ENCODE measurements at places on chromosomes 2 and 18.

GRCh38 chr2:36677996-36678605 is 18.4 kb upstream of the VIT start:
- no peak for DNase-seq

DNA sequence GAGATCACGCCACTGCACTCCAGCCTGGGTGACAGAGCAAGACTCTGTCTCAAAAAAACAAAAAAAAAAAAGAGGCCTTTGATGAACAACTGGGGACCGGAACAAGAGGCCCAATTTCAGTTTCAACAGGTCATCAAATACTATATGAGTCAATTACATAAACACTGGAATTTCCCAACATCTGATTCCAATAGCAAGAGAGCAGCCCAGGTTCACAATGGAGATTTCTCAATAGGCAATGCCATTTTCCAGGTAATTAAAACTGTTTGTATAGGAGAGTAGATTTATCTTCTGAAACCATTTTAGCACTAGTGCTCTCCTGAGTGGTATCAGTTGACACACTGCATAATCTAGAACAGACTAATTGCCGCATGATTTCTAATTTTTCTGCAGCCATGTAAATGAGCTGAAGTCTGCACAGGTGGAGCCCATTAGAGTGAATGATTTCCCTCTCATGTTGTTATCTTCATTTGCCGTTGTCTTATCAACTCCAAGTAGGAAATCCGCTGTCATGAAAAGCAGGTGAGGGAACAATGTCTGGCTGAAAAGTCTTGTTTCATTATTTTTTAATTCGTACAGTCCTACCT is 264.1 kb upstream of the MEIS1 start:
- peak; percentile 52 for DNase-seq

DNA sequence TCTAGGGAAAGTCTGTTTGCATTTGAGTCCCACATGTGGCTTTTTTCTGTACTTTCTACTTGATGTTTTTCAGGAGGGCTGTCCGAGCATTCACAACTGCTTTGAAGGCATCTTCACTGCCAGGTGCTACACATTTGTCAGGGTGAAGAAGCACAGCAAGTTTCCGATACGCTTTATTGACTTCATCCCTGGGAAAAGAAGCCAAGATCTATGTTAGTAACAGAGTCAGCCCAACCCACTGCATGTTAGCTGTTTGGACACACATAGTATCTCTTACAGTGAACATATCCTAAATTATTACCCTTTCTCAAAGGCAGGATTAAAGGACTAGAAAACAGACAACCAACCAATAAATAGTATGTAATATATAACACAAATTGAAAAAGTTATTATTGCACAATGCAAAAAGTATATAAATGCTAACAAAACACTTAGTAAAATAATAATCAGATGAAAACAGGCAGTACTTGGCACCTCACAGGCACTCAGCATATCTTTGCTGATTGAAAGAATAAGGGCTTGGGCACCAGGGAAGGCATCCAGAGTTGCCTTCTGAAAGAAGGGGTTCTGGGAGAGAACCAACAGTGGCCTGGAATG is 24.1 kb downstream of the DNAJC27 start:
- DNase-seq = no peak

DNA sequence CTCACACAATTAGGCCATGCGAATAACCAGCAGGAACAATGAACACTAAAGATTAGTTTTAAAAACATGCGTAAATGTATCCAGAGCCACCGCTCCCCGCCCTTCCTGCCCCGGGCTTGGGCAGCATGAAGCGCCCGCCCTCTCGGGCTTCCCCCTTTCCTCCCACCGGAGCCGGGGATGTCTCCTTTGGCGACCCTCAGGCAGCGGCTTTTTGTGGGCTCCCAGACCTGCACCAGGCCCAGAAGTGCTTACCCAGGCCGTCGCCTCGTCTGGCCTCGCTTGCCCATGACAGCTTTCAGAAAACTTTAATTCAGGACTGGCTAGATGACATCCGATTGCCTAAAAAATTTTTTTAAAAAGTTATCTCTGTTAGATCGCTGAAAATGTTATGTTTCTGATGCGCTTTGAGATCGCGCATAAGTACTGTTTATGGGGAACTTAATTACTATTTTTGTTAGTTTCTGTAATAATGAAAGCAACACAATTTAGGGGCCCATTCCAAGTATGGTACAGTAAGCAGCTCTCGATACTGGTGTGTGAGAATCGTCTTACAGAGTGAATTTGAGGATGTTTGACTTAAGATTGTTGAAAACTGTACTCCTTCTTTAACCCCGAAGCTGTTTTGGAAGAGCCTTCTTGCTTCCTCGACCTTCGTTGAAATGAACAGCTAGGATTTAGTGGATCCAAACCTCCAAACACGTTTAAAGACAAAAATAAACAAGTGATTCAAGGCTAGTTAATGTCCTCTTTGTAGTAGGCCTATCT is 1.1 kb downstream of the MAP3K20 start:
- peak; percentile 16 for DNase-seq

DNA sequence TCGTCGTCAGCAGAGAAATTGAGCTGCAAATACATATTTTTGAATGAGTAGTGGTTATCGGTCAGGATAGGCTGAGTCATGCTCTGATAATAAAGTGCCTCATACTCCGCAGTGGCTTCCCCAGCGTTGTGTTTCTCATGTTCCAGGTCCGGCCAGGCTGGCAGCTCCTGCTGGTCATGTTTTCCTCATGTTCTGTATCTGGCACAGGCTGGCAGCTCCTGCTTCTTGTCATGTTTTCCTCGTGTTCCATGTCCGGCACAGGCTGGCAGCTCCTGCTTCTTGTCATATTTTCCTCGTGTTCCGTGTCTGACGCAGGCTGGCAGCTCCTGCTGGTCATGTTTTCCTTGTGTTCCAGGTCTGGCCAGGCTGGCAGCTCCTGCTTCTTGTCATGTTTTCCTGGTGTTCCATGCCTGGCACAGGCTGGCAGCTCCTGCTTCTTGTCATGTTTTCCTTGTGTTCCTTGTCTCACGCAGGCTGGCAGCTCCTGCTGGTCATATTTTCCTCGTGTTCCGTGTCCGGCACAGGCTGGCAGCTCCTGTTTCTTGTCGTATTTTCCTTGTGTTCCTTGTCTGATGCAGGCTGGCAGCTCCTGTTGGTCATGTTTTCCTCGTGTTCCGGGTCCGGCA is 148.9 kb downstream of the ATP9B start:
- no peak for DNase-seq

GRCh38 chr2:1795261-1796231 is 51.2 kb upstream of the PXDN start:
- DNase-seq = no peak

- DNase-seq = no peak
Observed at GRCh38 chr2:39335930-39336329, 92.2 kb upstream of the CDKL4 start.

- DNase-seq = no peak
Observed at GRCh38 chr2:80475970-80476369, 171.4 kb upstream of the LRRTM1 start.

- no peak for DNase-seq
Observed at GRCh38 chr18:32553640-32554365, 83.1 kb upstream of the GAREM1 start.
